ENCODE measurements at places on chromosomes 5 and 9.

DNA sequence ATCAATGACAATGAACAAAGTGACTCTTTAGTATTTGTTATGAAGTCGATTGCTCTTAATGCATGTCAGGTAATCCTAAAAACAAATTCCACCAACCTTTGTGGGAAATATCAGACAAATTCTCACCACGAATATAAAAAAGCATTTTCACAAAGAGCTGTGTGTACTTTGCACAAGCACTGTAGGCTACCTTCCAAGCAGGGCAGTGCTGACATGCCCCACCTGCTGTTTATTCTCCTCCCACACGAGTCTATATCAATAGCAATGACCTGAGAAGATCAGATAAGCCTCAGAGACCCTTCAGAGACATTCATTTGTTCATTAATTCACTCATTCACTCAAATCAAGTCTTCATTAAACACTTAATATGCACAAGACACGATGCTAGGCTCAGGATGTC lies 469.1 kb downstream of the ZSWIM6 start:
- DNase-seq: no peak

GRCh38 chr5:158039441-158039840 lies 180.5 kb upstream of the CLINT1 start:
- DNase-seq: no peak

- DNase-seq: no peak
Measured at GRCh38 chr9:116369706-116370105, 216.1 kb downstream of the PAPPA start.

GRCh38 chr9:36306471-36307306 lies 48.4 kb upstream of the GNE start:
- DNase-seq: no peak

DNA sequence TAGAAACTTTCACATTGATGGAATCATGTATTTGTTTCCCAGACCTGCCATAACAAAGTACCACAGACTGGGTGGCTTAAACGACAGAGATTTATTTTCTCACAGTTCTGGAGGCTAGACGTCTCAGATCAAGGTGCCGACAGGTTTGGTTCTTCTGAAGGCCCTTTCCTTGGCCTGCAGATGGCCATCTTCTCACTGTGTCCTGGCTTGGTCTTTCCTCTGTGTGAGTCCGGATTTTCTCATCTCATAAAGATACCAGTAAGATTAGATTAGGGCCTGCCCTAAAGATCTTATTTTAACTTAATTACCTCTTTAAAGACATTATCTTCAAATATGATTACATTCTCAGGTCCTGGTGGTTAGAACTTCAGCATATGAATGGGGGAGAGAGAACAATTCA lies 5.8 kb downstream of the USP20 start:
- no peak for DNase-seq

GRCh38 chr5:10990634-10991033 lies 229.6 kb upstream of the DAP start:
- no peak for DNase-seq

DNA sequence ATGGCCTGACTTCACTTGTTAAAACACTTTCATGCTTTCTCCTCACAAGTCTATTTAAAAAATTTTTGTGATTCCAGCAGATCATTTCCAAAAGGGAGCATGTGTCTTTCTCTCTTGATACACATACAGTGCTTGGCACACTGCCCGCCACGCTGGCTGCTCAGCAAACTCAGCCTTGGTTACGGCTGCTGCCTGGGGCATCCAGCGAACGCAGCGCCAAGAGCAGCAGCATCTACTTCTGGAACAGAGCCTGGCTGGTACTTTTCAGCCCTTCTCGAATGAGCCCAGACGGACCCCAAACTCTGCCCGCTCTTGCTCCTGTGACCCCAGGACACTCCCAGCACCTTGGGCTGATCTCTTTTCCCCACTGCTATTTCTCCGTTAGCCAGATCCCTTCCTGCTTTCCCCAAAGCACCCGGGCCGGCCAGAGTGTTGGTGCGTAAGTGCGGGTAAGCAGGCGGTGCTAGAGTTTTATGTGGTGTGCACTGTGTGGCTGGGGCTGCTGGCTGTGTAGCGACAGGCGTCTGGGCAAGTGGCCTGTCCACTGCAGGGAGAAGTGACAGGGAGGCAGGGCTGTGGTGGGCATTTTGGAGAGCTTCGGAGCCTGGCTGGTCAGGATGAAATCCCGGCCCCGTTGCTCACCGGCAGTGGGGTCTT lies 73.2 kb downstream of the SH3PXD2B start:
- DNase-seq: no peak

GRCh38 chr9:14136646-14137370 lies 177.1 kb downstream of the NFIB start:
- DNase-seq: no peak

- DNase-seq: no peak
Measured at GRCh38 chr9:33923079-33923478, 106.1 kb downstream of the UBE2R2 start.

GRCh38 chr5:103621548-103621930 lies 59.0 kb upstream of the NUDT12 start:
- no peak for DNase-seq

DNA sequence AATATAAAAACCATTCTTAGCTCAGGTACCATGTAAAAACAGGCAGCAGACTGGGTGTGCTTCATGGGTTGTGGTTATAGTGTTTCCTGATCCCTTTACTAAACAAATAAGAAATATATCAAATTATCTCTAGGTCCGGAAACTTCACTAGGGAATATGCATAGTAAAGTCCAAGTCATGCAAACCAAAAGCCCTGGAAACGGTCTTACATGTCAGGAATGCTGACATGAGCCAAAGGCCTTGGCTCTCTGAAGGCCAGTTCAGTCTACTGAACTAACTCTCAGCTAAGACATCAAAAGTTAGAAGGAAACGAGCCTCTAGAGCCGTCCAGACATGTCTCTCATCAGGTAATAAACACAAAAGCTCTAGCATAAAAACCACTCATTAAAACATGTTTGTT lies 778.9 kb upstream of the ZNF608 start:
- no peak for DNase-seq

- no peak for DNase-seq
Measured at GRCh38 chr5:168481330-168481788, 4.9 kb upstream of the RARS1 start.

- no peak for DNase-seq
Measured at GRCh38 chr9:120161776-120162175, 418.2 kb downstream of the CDK5RAP2 start.

DNA sequence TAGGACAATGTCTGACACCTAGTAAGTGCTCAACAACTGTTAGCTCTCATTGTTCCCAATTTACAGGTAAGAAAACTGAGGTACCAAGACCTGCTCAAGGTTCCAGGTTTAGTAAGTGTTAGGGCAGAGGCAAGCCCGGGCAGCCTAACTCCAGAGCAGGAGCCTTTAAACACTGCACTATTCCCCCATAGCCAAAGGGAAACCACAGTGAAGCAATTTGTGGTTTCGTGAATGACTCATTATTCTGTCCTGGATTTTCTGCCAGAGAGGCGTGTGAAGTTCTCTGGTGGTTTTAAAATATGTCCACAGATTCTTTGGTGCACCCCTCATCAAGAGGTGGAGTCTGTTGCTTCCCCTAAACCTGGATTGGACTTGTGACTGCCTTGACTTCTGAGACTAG lies 1.0 kb upstream of the MCC start:
- DNase-seq: no peak

DNA sequence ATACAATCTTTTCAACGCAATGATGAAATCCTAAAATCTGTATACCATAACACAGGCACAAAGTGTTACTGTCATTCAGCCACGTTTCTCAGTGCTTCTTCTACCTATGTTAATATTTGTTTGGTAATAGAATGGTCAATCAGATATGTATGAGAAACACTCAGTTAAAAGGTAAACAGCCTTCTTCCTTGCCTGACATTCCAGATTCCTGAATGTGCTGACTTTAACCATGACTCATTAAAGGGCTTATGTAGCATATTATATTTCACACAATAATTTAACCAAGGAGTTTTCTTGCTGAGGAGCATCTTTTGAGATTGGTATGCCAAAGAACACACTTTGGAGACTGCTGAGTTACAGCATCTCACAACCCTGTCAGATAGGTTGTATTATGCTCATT lies 187.6 kb downstream of the CETN3 start:
- no peak for DNase-seq

- no peak for DNase-seq
Measured at GRCh38 chr9:124779368-124780059, 2.6 kb downstream of the OLFML2A start.

DNA sequence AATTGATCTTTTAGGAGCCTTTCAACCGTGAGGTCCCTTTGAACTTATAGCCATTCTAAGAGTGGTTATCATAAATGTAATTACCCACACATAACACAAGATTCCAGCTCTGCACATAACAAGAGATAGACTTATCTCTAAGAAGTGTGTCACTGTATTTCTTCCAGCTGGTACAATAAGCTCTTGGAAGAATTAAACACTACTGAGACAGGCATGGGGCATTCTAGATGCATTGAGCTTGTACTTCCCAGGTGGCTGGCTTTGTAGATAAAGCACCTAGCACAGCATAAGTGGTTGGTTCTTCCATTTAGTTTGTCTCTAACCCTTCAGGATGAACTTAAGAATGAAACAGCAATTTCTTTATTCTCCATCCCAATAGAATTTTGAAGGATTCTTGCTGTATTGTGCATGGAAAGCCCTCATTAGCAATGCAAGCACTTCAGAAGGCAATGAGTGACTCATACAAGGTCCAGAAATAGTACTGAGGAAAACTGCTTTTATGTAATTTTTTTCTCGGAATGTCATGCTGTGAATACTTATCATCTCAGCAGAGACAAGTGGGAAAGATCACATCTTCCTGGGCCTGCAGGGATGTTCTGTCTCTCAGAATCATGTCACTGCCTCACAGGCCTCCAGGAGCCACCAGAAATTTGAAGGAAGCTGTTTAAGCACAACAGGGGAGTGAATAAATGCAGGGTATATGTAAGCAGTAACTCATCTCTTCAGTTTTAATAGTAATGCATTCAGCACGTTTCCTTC lies 91.1 kb upstream of the CD180 start:
- no peak for DNase-seq

DNA sequence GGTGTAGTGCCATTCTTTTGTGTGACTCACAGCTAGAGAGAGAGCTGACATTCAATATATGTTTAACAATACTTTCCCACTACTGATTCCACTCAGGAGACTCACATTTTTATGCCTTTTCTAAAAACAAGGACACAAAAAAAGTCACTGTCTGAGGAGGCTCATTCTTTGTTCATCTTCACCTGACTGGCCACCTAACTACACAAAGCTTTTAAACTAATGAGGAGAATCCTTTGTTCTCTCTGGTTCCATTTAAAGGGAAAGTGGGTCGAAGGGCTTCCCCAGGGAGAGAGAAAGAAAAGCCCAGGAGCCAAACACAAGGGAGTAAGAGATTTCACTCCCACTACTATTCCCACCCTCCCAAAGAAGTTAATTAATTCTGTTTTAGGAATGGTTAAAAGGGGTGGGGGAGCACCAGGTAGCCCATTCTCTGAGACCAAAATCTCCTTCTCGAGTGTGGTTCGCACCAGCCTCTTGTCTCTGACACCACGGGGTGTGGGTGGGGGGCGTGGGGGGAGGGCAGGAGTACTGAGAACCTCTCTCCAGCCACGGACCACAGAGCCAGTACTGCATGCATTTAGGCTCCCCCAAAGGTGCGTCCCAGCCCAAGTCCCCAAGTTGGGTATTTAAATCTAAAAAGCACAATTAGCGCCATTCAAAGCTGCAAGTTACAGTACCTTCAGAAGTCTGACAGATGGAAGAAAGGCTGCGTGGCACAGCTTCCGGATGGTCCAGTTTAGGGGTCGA lies 747 bp downstream of the TRPM3 start:
- DNase-seq: no peak

DNA sequence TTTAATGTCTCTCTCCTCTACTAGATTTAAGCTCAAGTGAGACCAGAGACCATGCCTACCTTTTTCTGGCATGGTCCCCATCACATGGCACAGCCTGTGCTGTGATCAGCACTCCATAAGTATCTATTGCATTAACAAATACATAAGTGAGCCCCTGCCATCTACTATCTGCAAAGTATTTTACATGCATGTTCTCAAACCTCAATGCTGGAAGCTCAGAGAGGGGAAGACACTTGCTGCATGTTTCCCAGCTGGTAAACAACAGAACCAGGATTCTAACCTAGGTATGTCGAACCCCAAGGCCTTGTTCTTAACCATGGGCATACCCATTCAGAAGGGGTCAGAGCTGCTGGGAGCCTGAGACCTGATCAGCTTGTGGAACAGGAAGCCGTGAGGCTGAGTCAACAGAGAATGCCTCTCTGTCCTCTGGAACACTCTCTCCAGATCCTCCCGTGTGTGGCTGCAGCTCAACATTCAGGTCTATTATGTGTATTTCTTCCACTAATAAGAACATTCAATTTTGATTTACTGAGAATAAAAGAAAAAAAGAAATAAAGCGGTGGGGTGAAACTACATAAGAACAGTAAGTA lies 232.5 kb upstream of the MSX2 start:
- no peak for DNase-seq

- DNase-seq: no peak
Measured at GRCh38 chr9:14957109-14957508, 46.9 kb upstream of the FREM1 start.

GRCh38 chr5:166430491-166431319 lies 1860.7 kb upstream of the WWC1 start:
- no peak for DNase-seq

- DNase-seq: no peak
Measured at GRCh38 chr9:129554649-129555048, 66.3 kb downstream of the C9orf50 start.

GRCh38 chr9:99472240-99472915 lies 250.3 kb downstream of the SEC61B start:
- DNase-seq: no peak

DNA sequence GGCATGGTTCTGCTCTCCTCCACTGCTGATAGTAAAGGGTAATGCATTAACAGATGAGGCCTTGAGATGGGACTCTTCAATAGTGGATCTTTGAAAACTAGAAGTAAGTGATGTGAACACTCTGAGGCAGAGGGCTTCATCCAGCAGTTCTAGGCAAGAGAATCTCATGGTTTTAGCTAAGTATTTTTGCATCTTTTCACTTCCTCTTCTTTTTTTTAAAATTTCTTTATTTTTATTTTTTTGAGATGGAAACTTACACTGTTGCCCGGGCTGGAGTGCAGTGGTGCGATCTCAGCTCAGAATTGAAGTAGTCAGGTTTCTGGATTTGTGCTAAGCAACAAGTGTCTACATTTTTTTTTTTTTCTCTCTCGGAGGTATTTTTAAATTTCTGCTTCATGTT lies 101.9 kb downstream of the MTRR start:
- no peak for DNase-seq

- no peak for DNase-seq
Measured at GRCh38 chr5:82717738-82718137, 359.5 kb downstream of the TMEM167A start.

- DNase-seq: no peak
Measured at GRCh38 chr9:115262477-115262876, 144.5 kb upstream of the TNC start.

GRCh38 chr9:107172160-107172978 lies 110.7 kb upstream of the RAD23B start:
- DNase-seq: peak; percentile 70

DNA sequence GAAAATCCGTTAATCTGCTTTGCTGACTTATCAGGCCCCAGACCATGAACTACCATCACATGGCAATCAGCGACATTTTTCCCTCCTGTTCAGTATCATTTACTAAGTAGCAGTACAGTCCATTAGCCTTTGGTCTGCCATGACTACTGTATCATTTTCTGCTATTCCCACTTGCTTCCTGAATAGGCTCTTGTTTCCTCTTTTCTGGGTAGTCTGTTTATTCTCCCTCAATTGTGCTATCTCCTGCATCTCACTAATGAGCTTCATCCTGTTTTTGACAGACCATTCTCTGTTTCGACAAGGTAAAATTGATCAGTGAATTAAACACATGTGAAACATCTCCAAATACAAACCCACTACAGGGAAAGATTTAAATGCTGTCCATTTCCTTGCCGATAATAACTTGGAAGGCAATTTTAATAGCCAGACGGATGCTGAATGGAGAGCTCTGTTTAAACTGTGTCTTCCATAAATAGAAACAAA lies 263.5 kb upstream of the ANKRD55 start:
- DNase-seq: no peak

Data from liver (tissue), 10 donors.